GM19239 (cell line): ENCODE measurements at places on chromosomes 13 and 19.

DNA sequence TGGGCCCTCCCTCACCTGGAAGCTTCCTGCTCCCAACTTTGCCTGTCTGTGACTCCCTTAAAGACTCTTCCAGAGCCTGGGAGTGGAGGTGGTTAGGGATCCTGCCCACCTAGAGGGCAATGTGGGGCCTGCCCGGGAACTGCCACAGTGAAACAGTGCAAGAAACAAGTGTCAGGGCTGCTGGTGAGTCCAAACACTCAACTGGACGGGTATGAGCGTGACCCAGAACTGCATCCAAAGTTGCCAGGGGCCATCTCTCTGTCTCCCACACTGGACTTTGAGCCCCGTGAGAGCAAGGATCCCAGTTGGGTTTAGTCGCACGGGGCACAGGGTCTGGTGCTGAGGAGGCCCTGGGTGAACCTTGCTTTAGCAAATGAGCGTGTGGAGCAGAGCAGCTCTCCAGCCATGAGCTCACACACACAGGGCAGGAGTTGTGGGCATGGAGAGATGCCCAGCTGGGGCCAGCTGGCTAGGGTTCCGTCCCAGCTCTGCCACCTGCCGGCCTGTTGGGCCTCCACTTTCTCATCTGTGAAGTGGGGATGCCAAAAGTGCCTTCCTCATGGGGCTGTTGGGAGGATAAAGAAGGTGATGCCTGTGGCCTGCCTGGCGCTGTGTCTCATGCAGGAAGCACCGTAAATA lies 2.8 kb upstream of the NUMBL start:
- no peak for DNase-seq

DNA sequence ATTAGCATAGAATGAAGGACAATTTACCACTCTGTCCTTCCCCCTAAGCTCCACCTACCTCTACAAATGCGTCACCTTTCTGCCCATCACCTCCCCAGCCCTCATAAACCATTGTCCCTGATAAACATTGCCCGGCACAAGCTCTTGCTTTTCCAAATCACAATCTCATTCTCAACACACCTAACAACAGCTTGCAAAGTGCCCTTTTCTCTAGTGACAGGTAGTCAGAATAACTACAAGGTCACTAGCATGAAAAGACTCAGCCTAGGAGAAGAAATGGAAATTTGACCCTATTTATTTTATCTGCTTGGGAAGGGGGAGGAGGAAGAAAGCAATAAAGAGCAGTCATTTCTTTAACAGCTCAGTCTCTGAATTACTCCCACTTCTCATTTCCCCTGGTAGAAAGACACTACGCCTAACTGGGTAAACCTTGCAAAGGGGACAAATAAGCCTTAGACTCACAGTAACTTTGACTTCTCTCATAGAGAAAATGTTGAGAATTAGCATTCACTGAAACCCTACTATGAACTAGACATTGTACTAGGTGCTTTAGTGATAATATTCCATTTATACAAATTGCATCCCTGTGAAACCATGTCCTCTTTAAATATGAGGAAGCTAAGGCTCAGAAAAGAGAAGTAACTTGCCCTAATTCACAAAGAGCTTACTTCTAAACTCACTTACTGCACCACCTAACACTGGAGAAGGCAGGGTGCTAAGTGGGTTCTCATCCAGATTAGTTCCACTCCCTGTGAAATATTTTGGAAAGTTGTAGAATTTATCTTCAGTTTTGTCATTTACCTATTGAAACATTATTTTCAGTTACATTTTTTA lies 116.2 kb upstream of the FNDC3A start:
- DNase-seq, result no peak

DNA sequence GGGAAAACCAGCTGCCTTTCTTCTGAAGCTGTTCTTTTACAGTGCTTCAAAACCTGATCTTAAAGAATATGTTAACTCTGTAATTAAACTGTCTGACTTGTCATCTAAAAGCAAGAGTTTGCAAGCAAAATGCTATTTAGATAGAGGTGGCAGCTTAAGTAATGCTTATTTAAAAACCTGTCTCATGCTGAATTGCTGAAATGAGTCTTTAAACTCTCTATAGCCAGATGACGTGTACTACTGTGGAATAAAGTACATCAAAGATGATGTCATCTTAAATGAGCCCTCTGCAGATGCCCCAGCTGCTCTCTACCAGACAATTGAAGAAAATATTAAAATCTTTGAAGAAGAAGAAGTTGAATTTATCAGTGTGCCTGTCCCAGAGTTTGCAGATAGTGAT lies 22.9 kb downstream of the ITM2B start:
- no peak for DNase-seq

GRCh38 chr19:18663940-18664530 lies 19.4 kb upstream of the CRTC1 start:
- no peak for DNase-seq

DNA sequence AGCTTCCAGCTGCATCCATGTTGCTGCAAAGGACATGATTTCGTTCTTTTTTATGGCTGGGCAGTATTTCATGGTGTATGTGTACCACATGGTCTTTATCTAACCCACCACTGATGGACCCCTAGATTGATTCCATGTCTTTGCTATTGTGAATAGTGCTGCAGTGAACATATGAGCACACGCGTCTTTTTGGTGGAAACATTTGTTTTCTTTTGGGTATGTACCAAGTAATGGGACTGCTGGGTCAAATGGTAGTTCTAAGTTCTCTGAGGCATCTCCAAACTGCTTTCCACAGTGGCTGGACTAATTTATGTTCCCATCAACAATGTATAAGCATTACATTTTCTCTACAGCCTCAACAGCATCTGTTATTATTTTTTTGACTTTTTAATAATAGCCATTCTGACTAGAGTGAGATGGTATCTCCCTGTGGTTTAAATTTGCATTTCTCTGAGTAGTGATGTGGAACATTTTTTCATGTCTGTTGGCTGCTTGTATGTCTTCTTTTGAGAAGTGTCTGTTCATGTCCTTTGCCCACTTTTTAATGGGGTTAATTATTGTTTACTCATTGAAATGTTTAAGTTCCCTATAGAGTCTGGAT lies 6.8 kb upstream of the UBE2L5 start:
- DNase-seq, result no peak

DNA sequence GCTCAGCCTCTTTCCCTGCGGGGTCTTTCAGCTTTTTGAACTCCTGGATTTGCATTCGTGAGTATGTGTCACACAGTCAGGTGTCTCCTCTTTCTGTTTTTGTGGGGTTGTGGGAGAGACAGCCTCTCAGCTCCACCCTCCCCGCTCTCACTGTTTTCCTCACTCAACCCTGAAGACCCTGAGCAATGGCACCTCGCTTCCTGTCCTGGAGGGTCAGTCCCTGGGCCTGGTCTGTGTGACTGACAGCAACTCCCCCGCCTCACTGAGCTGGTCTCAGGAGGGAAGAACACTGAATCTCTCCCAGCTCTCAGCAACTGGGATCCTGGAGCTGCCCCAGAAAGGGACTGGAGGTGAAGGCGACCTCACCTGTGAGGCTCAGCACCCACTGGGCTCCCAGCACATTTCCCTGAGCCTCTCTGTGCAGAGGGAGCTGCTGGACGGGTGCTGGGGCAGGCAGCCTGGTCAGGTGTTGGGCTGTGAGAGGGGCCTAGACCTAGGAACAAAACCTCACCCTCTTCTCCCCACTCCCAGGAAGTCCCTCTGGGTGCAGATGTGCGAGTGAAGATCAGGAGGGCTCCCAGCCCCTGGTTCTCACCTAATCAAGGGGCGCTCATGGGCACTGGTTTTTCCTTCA lies 4.2 kb upstream of the SIGLEC7 start:
- no peak for DNase-seq

- DNase-seq, result peak; percentile 65
Measured at GRCh38 chr19:11581740-11582139, 4.3 kb upstream of the ACP5 start.

DNA sequence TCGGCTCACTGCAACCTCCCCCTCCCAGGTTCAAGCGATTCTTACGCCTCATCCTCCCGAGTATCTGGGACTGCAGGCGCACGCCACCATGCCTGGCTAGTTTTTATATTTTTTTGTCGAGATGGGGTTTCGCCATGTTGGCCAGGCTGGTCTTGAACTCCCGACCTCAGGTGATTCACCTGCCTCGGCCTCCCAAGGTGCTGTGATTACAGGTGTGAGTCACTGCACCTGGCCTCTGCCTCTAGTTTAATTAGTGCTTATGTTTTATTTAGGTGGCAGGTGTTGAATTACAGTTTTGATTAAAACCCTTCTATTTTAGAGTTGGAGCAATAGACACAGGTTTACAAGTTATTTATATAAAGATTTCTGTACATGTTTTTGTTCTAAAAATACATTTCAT lies 42.8 kb downstream of the ATP11A start:
- DNase-seq, result no peak

GRCh38 chr13:20803180-20803965 lies 29.6 kb upstream of the EEF1AKMT1 start:
- no peak for DNase-seq

DNA sequence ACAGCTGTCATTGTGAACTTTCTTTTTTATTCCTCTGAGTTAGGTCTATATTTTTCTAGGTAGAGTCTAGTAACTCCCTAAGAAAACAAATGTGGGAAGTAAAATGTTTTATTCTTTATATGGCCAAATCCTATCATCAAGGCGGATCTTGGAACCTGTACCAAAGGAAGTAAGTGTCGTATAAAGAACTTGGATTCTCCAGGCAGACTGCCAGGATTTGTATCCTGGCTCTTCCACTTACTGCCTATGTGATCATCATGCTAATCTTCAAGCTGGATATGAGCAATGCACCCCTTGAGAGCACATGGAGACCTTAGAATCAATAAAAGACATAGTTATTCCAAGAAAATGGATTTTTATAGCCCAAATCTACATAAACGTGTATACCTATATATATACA lies 286.5 kb downstream of the PCDH17 start:
- no peak for DNase-seq

GRCh38 chr13:84418041-84418440 lies 535.8 kb upstream of the SLITRK1 start:
- DNase-seq, result no peak

DNA sequence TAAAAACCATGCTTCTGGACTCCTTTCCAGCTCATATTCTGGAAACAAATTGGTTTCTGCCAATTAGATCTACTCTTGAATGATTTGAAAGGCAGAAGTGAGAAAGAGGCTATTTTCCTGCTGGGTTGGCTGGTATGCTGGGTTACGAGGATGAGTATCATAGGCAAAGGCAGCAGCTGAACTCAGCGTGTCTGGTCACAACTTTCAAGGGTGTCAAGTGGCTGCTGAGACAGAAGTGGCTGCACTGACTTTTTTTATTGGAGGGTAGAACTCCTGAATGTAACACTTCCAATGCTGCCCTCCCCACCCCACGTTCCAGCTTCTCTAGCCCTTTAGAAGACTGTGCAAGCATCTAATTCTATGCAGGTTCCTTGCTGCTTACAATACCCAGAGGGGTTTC lies 8.3 kb upstream of the DZIP1 start:
- DNase-seq, result no peak

DNA sequence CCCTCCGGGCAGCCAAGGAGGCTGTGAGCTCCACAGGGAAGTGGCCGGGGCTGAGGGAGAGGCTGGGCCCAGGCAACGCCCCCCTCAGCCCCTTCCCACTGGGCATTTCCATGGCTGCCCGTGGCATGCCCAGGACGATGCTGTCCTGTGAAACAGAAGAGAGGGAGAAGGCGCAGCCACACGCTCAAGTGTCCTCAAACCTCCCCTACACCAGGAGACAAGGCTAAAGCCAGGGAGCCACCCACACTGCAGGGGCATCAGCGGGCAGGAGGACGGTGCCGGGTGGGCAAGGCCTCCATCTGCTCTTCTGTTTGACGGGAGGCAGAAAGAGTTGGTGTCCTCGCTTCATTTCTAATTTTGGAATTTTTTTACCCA lies 14.2 kb upstream of the PROZ start:
- no peak for DNase-seq

- DNase-seq, result peak; percentile 58
Measured at GRCh38 chr13:50991579-50992521, 82.3 kb downstream of the RNASEH2B start.

GRCh38 chr13:34577051-34577450 lies 365.0 kb upstream of the NBEA start:
- DNase-seq, result no peak

GRCh38 chr13:90055121-90055520 lies 1292.4 kb upstream of the MIR17HG start:
- no peak for DNase-seq

GRCh38 chr19:36160821-36161596 lies 8.8 kb upstream of the COX7A1 start:
- DNase-seq, result no peak

DNA sequence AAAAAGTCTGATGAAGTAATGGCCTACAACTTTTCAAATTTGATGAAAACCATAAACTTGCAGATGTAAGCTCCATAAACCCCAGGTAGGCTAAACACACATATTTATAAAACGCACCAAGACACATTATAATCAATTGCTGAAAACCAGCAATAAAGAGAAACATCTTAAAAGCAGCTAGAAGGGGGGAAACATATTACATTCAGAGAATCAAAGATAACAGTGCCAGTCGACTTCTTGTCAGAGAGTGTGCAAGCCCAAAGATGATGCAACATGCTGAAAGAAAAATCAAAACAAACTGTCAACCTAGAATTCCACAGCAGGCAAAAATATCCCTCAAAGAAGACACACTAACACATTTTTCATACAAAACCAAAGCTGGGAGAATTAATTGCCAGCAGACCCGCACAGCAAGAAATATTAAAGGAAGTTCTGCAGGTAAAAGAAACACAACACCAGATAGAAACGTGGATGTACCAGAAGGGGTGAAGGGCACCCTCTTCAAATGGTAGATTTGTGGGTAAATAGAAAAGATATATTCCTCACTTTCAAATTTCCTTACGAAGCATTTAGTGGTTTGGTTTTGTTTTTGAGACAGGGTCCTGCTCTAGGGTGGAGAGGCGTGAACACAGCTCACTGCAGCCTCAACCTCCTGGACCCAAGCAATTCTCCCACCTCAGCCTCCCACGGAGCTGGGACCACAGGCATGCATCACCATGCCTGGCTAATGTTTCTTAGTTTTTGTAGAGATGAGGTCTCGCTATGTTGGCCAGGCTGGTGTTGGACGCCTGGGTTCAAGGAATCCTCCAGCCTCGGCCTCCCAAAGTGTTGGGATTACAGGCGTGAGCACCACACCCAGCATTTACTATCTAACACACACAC lies 16.5 kb upstream of the ATP1A3 start:
- no peak for DNase-seq

GRCh38 chr19:18742324-18742723 lies 48.8 kb downstream of the COMP start:
- DNase-seq, result no peak

DNA sequence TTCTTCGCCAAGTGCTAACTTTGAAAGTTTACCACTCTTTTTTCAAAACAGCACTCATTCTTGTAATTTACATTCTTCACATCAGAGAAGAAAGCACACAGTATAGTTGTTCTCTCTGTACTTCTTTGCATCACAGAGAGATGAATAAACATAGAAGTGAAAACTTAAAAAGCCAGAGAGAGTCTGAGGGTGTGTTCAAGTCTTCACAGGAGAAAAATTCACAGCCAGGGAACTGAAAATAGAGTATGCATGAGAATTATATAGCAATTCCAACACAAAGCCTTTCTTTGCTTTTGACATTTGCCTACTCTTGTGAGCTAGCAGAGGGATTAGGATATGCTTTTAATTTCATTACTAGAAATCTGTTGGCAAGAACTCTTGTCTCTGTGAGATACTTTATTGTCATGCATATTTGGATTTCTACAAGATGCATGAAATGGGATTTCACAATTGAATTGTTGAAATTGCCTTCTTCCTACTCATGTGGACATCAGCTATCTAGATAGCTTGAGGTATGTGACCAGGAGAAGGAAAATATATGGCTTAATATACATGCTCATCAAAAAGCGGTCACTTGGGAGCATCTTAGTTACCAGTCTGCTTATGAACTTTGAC lies 166.1 kb downstream of the SLC7A1 start:
- DNase-seq, result no peak

- DNase-seq, result no peak
Measured at GRCh38 chr13:110894086-110894485, 20.8 kb downstream of the ANKRD10 start.
